ENCODE measurements at places on chromosomes 2 and 18.

GRCh38 chr2:127320067-127320466 is 26.1 kb upstream of the ERCC3 start:
- no peak for DNase-seq

- DNase-seq, result no peak
Measured at GRCh38 chr18:64749884-64750283, 601.0 kb upstream of the LINC00305 start.

GRCh38 chr18:3816610-3817363 is 366.8 kb downstream of the TGIF1 start:
- no peak for DNase-seq

- no peak for DNase-seq
Measured at GRCh38 chr2:19480673-19481072, 122.2 kb upstream of the OSR1 start.

DNA sequence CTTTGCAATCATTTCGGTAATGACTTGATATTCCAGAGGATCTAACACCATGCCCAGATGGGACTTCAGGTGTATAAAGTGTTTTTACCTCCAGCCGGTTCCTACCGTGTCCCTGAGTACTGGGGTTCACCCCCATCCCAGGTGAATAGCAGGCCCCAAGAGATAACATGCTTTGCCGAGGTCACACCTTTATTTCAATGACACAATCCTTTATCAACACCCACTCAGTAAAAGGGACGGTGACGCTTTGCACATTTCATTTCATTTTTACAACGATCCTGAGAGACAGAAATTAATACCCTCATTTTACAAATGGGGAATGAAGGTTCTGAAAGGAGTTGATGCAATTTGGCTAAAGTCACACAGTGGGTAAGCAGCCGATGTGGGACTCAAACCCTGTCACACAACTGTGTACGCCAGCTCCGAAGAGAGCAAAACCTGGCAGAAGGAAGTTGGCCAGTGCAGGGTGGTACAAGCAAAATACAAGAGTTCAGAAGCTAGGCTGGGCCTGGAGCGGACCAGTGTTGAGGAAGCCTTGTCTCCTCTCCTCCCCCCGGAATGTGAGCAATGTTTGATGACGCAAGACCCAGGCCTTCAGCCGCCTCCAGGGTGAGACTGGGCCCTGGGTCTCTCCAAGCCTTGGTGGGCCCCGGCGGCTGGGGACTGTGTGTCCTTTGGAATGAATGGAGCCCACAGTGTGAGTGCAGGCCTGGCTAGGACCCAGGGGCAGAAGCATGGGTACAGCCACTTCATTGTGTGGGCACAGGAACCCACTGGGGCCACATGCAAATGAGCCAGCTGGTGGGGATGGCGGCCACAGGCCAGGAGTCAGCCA is 139.6 kb upstream of the MYCN start:
- DNase-seq, result no peak

GRCh38 chr2:33788044-33788443 is 188.9 kb upstream of the FAM98A start:
- DNase-seq, result no peak

GRCh38 chr2:65479524-65479923 is 47.1 kb upstream of the SPRED2 start:
- no peak for DNase-seq

- DNase-seq, result no peak
Measured at GRCh38 chr2:105236060-105236424, 5.5 kb upstream of the GPR45 start.

DNA sequence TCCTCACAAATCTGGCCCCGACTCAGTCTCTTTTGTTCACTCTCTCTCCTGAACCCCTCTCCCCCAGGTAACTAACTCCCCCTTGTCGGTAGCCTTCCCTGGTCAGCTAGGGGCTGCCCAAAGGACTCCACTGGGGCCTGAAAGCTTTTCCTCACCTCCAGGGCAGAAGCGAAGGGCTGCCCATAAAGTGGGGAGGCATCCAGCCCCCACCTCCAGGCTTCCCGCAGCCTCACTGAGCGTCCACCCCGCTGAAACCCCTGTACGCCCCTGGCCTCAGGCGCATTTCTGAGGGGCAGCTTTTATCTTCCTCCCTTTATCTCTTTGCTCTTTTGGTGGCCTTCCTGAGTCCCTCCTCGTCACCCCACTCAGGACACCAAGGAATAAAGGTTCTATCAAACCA is 249.3 kb downstream of the CYP26B1 start:
- no peak for DNase-seq

- no peak for DNase-seq
Measured at GRCh38 chr2:234269769-234270204, 219.3 kb downstream of the SPP2 start.

DNA sequence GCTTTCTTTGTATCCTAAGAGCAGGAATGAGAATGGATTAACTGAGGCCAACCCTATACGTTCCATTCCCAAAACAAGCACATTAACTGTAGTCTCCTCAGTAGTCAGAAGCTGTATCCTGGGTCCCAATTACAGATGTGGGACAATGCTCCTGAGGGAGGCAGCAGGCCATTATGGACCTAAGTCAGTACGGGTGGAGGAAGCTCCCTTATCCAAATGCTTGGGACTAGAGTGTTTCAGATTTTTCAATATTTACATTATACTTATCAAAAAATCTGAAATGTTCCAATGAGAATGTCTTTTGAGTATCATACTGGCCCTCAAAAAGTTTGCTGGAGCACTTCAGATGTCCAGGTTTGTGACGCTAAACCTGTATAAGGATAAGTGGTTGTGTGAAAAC is 90.1 kb downstream of the PRELID3A start:
- DNase-seq, result no peak

- DNase-seq, result no peak
Measured at GRCh38 chr2:27942612-27943547, 52.4 kb downstream of the BABAM2 start.

DNA sequence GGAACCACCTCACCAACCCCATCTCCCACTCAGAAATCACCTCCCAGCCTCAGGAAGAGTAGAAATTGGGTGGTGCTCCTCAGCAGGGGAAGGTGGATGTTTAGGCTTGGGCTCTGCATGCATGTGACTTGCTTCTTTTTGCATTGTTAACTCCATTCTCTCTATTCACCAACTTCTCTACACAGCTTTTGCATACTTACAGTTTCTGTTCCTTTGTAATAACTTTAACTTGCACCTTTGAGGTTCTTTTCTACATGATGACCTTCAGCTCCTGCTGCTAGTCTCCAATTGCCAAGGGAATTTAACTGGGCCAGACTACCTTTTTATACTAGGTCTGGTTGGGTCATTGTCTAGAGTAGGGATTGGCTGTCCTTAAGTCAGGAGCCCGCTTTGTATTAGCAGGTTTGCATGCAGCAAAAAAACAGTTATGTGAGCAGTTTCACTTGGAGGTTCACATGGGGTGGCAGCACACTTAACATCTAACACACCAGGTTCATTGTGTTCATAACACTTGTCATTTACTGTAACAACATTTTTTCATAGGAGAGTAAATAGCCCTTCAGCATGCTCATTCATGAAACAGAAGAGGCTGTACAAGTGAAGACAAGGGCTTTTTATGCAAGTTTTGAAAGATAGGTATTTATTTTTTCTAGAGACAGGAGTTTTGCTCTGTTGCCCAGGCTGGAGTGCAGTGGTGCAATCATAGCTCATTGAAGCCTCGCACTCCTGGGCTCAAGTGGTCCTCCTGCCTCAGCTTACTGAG is 12.0 kb downstream of the MRPL35 start:
- no peak for DNase-seq

DNA sequence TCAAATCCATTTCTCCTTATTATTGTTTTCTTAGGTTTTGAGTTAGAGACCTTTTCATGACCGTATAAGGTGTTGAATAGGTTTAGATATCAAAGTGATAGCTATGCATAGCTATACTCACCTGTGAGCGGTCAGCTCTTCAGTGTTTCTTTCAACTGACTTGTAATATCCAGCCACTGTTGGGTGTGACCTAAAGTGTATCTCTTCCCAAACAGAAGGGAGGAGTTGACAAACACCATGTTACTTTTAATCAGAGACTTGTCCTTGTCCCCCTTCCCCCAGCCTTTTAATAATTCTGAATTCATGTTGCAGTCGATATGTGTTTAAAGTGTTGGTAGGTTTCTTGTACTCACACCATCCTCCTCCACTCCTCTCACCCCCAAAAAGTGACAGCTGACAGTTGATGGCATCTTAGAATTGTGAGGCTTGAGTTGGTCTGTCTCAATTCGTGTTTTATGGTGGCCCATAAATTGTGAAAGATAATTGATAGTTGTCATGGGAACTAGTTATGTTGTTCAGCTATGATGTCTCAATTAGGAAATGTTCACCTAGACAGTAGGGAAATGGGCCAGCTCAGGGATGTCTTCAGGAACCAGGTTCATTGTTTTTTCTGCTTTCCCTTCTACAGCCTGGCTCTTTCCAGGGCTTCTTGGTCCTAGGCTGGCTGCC is 12.0 kb downstream of the NEDD4L start:
- no peak for DNase-seq

GRCh38 chr2:239940861-239941570 is 84.1 kb downstream of the NDUFA10 start:
- DNase-seq, result no peak

GRCh38 chr2:204258890-204259289 is 286.4 kb upstream of the PARD3B start:
- DNase-seq, result no peak

- DNase-seq, result no peak
Measured at GRCh38 chr18:68454511-68455228, 260.2 kb downstream of the TMX3 start.

GRCh38 chr2:157696036-157696435 is 67.4 kb upstream of the ACVR1C start:
- DNase-seq, result no peak

DNA sequence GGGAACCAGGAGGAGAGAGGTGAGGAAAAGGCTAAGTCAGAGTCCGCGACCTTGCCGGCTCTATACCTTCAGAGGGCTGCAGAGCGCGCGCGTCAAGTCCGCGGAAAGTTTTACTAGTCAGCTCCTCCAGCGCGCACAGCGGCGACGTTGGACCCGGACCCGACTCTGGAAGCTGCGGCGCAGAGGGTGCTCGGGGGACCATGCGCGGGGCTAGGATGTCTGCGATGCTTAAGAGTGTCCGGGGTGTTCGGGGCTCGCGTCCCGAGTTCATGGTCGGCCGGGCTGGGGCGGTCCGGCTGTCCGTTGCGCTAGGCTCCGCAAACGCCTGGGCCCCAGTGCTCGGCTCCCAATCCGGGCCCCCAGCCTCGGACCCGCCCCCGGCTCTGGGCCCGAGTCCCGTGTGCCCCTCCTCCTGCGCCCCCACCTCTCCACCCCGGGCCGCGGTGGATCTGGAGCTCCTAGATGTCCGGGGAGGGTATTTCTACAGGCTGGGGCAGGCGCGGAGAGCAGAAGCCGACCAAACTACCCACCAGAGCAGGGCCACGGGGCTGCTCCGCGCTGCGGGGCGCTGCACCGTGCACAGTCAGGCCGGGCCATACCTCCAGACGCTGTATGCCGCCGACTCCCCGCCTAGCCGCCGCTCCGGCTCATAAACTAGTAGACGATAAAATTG is at the start of gene LBX2:
LBX2 (minus strand) TSS at position 337 of the 673 bp plus-strand sequence; CDS start at position 271, 66 bp downstream.
- no peak for DNase-seq

DNA sequence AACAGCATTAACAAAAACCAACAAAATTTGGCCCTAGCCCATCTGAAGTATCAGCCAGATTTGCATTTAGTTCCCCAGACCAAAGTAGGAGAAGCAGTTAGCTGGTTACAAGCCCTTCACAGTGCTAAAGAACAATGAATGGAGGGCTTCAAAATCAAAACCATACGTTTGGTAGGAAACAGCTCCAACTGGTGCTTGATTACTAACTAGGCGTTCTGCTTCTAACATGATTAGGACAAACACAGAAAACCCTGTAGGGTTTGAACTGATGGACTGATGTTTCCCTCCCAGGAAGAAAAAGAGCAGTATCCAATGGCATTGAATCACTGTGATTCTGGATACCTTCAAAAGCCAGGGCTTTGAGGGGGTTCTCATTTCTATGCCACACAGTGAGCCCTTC is 20.5 kb upstream of the STAT4 start:
- no peak for DNase-seq

DNA sequence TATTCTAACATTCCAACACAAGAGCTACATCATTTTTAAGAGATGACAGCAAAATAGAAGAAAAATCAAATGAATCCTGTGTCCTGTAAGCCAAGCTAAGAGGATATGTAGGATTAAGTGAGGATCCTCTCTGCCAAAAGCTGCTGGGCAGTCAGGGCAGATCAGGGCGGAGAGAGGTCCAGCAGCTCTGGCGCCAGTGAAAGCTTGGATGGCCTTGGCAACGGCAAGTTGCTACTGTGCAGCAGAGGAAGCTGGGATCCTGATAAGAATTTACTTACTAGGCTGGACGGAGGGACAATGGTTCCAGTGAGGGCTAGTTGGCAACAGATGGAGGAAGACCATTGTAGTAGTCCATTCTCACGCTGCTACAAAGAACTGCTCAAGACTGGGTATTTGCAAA is 391.5 kb downstream of the XIRP2 start:
- no peak for DNase-seq

DNA sequence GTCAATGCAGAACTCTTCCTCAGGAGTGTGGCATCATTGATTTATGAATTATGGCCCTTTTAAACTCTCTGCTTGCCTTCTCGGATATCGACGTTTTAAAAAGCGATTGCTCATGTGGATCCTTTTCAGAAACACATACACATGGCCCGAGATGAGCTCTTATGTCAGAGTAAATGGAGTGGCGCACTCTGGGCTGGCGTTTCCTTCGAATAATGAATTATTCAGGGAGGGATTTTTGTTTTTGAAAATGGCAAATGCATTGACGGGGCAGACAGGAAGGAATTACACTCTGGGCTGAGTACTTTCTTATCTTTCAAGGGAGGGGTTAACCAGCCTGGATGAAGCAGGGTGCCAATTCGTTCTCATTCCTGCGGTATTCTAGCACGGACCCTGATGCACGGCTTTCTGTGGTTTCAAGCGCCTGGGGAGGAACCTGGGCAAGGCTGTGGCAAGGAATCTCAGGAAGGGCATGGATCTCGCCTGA is 142.7 kb downstream of the PRKCE start:
- no peak for DNase-seq

GRCh38 chr18:77110400-77110799 is 22.2 kb downstream of the MBP start:
- DNase-seq, result no peak

DNA sequence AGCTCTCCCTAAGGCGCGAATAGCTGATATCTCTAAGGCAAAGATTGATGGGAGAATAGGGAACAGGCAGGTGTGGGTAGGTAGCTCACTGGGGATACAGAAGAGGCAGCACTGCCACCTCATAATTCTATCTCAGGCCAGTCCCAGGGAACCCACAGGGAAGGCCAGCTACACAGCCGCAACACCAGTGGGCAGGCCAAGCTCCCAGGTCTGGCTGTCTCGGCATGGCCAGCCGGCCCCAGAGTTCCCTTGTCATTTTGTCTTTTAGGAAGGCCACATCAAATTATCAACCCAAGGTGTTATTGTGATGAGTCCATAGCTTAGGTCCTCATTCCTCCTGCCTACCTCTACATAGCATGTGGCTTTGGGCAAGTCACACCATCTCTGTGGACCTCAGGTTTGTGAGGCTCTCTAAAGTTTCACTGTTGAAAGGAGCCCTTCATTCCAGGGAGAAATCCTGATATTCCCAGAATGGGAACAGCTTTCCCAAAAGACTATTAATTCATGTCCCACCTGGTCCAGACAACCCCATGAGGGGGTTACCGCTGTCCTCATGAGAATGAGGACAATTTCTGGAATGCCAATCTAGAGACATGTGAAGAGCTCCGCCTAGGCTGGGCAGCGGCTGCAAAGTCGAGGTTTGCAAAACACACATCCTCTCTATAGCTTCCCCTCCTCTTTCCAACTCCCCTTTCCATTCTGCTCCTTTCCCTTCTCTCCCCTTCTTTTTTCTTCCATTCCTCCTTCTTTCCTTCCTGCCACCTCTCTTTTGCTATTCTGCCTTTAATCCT is 287.1 kb upstream of the ID2 start:
- DNase-seq, result no peak

GRCh38 chr2:229553091-229553490 is 161.3 kb downstream of the DNER start:
- DNase-seq, result no peak

GRCh38 chr2:208799397-208799796 is 392.8 kb downstream of the PTH2R start:
- no peak for DNase-seq

All from left kidney (tissue), 8 donors.